ENCODE measurements at places on chromosomes 4 and X.

DNA sequence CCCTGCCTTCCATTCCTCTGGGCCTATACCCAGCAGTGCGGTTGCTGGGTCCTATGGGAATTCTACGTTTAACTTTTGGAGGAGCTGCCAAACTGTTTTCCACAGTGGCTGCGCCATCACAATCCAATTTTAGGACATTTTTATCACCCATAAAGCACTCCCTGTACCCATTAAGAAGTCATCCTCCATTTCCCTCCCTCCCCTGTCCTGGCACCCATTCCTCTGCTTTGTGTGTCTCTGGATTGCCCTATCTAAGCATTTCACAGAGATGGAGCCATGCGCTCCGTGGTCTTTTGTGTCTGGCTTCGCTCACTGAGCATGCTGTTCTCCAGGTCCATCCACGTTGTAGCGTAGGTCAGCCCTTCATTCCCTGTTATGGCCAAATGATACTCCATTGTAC, 1.7 kb upstream of the OPN1LW start:
- no peak for DNase-seq

DNA sequence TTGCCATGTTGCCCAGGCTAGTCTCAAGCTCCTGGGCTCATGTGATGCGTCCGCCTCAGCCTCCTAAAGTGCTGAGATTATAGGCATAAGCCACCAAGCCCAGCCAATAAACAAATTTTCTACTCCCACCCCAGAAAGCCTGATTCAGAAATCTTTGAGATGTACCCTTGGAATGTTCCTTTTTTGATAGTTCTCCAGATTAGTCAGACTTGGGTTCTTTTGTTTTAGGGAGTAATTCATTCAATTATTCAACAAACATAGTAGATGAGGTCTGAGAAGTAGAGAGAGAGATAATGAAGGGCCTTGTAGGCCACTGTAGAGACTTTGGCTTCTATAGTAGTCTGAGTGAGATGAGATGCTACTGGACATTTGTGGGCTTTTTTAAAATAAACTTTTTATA, 27.8 kb downstream of the RP2 start:
- DNase-seq, result no peak

GRCh38 chrX:70437921-70438665, 6.5 kb upstream of the DLG3 start:
- DNase-seq, result no peak

GRCh38 chr4:65383589-65384305, 286.5 kb downstream of the EPHA5 start:
- DNase-seq, result no peak

GRCh38 chrX:107721318-107721717, 54.3 kb downstream of the TSC22D3 start:
- no peak for DNase-seq

DNA sequence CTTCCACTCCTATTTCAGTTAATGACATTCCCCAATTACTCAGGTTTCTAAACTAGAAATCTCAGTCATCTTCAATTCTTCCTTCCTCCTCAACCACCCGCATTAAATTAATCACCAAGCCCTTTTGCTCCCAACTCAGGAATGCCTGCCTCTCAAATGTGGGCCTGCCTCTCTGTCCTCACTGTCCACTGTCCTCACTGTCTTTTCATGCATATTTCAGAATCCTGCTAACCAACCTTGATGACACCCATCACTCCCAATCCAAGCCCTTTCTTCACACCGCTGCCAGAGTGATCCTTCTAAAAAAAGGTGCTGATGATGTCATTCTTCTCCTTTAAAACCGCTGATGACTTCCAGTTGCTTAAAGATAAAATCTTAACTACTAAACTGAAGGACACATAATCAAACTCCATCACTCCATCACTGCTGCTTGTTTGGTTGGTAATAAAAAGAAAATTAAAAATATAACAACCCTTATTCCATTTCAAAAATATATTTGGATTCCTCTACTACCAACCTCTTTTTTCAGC, 5.1 kb upstream of the APBB2 start:
- DNase-seq, result no peak

DNA sequence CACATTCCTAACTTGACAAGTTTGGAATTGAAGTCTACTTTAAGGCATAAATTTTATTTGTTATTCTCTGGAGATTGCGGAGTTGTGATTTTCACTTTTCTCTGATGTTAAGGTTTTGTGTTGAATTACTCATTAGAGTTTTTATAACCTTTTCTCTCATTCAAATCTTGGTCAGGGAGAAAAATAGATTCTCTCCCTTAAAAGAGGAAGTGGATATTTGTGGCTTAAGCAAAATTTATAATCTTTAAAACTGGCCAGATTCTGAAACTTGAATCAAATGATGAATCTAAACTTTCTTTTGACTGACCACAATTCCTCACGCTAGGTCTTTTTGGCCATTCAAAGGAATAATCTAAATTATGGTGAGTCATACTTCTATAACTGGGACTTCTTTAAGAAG, 361.4 kb downstream of the TEX13C start:
- DNase-seq, result no peak

GRCh38 chr4:80264352-80264647, 2.2 kb upstream of the FGF5 start:
- DNase-seq, result no peak

- no peak for DNase-seq
Observed at GRCh38 chr4:143358923-143359643, 22.4 kb downstream of the GAB1 start.

- DNase-seq, result no peak
Observed at GRCh38 chr4:11312389-11312788, 116.3 kb downstream of the HS3ST1 start.
